ENCODE measurements at places on chromosomes 5 and 9. TPM values are rescaled to one million over a fixed set of nuclear protein-coding genes. Genes with fewer than 3 reads are reported as not detected.

The IFNA5 gene
- not detected for total RNA-seq

GRCh38 chr5:148807851-148808250 is 18.6 kb upstream of the ADRB2 start:
- DNase-seq, result no peak
- H3K4me1 ChIP-seq, result 0 out of 2 replicates have a peak, but pooled peaks cover 3% of the 10 kb centered on the region
- no peak overlapping the region for H3K27ac ChIP-seq
- no peak overlapping the region for H3K4me3 ChIP-seq
- no peaks in the 10 kb centered on the region for H3K36me3 ChIP-seq
- no peaks in the 10 kb centered on the region for H3K27me3 ChIP-seq

- H3K36me3 ChIP-seq, result no peaks in the 10 kb centered on the region
- no peak for DNase-seq
- no peaks in the 10 kb centered on the region for H3K27me3 ChIP-seq
- no peak overlapping the region for H3K4me3 ChIP-seq
- H3K27ac ChIP-seq, result no peak overlapping the region
Observed at GRCh38 chr5:108024986-108025385, 354.2 kb upstream of the EFNA5 start.

GRCh38 chr5:547086-547924 is 23.1 kb upstream of the SLC9A3 start:
- H3K4me3 ChIP-seq, result no peak overlapping the region
- no peak overlapping the region for H3K27ac ChIP-seq
- no peak for DNase-seq
- no peaks in the 10 kb centered on the region for H3K4me1 ChIP-seq
- peaks cover 2% of the 10 kb centered on the region for H3K27me3 ChIP-seq

GRCh38 chr9:126859111-126859510 is 1.3 kb upstream of the ZBTB34 start:
- H3K27ac ChIP-seq, result no peak overlapping the region
- H3K27me3 ChIP-seq, result no peaks in the 10 kb centered on the region
- H3K36me3 ChIP-seq, result peaks cover 4% of the 10 kb centered on the region
- peaks cover 17% of the 10 kb centered on the region for H3K4me1 ChIP-seq
- H3K4me3 ChIP-seq, result no peak overlapping the region
